ENCODE measurements at places on chromosomes 7 and 10.
A peak's percentile ranks its signal among the peaks of the same experiment; 100 is the strongest.

GRCh38 chr7:40165216-40165615, 30.4 kb downstream of the SUGCT start:
- no peak for DNase-seq
- H3K4me1 ChIP-seq = no peaks in the 10 kb centered on the region
- H3K36me3 ChIP-seq = no peaks in the 10 kb centered on the region
- no peaks in the 10 kb centered on the region for H3K27me3 ChIP-seq

GRCh38 chr7:32167256-32167655, 97.0 kb upstream of the PDE1C start:
- no peak overlapping the region for H3K27ac ChIP-seq
- H3K4me3 ChIP-seq = no peak overlapping the region
- no peaks in the 10 kb centered on the region for H3K4me1 ChIP-seq
- H3K36me3 ChIP-seq = no peaks in the 10 kb centered on the region
- no peak for DNase-seq

GRCh38 chr7:38147005-38147404, 31.0 kb upstream of the STARD3NL start:
- DNase-seq = no peak
- no peak overlapping the region for H3K4me3 ChIP-seq
- no peaks in the 10 kb centered on the region for H3K4me1 ChIP-seq
- H3K27ac ChIP-seq = no peak overlapping the region
- no peaks in the 10 kb centered on the region for H3K36me3 ChIP-seq

- no peaks in the 10 kb centered on the region for H3K27me3 ChIP-seq
- no peaks in the 10 kb centered on the region for H3K36me3 ChIP-seq
- no peak for DNase-seq
- H3K4me1 ChIP-seq = peaks cover 21% of the 10 kb centered on the region
- no peak overlapping the region for H3K4me3 ChIP-seq
These were observed 28.9 kb downstream of the ADD3 start for GRCh38 chr10:110036640-110037039.

- H3K36me3 ChIP-seq = no peaks in the 10 kb centered on the region
- H3K27ac ChIP-seq = peak overlapping the region; percentile 70
- H3K4me3 ChIP-seq = no peak overlapping the region
- DNase-seq = no peak
- H3K4me1 ChIP-seq = peaks cover 73% of the 10 kb centered on the region
- H3K27me3 ChIP-seq = no peaks in the 10 kb centered on the region
These were observed 41.7 kb downstream of the CTBP2 start for GRCh38 chr10:125118701-125119100.

DNA sequence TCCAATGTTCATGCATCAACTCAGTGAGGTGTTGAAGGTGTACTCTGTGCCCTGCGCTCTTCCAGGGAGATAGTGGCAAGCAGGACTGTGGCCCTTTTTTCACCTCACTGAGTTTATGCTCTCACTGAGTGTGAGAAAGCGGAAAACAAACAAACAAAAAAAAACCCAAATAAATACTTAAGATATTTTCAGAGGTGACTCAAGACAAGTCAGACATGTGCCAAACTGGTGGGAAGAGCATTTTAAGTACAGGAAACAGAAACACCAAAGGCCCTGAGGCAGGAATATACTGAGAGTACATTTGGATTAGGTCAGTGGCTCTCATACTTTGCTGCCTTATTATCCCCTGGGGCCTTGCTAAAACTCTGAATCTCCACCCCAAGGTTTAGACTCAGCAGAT, 111.9 kb upstream of the IGFBP3 start:
- H3K4me3 ChIP-seq = no peak overlapping the region
- H3K27me3 ChIP-seq = no peaks in the 10 kb centered on the region
- no peak for DNase-seq
- no peaks in the 10 kb centered on the region for H3K36me3 ChIP-seq
- H3K27ac ChIP-seq = no peak overlapping the region

DNA sequence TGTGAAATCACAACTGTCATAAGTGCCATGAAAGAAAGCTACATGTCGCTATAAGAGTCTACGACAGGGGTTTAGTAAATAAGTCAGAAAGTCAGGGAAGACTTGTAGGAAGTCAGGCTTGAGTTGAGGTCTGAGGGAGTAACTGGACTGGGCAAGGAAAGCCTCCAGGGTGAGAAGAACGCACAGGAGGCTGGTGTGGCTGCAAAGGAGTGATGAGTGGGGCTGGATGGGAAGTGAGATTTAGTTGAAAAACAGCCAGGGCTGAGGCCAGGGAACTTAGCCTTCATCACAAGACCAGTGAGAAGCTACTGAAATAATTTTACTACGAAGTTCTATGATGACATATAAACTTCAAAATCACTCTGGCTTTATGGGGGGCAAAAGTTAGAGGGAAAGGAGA, 763.7 kb upstream of the PHF14 start:
- no peak overlapping the region for H3K4me3 ChIP-seq
- no peak overlapping the region for H3K27ac ChIP-seq
- no peaks in the 10 kb centered on the region for H3K4me1 ChIP-seq
- no peaks in the 10 kb centered on the region for H3K36me3 ChIP-seq
- no peaks in the 10 kb centered on the region for H3K27me3 ChIP-seq
- no peak for DNase-seq

DNA sequence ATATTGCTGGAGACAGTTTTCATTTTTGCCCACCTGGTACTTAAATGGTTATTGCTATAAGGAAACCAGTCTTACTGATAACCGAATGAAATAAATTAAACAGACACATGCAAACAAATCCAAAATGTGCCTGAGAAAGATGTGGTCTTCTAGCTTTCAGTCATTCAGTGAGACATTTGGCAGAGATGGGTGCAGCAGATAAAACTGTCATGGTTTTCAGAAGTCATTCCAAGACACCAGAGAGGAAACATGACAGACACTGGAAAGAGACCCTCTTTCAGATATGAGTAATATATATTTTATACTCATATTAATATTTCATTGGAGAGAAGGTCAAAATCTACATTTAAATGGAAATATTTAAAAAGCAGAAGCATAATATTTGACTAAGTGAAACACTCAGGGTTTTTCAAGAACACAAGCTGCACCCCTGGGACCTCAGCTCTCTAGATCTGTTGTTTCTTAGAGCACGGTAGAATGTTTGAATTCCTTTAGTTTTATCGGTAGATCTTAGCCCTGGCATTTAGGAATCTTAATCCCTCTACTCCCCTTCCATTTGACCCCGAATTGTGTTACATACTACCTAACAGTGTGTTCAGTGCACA, 246.1 kb downstream of the AUTS2 start:
- H3K4me3 ChIP-seq = no peak overlapping the region
- no peak for DNase-seq
- H3K27me3 ChIP-seq = no peaks in the 10 kb centered on the region
- no peak overlapping the region for H3K27ac ChIP-seq
- H3K4me1 ChIP-seq = no peaks in the 10 kb centered on the region

DNA sequence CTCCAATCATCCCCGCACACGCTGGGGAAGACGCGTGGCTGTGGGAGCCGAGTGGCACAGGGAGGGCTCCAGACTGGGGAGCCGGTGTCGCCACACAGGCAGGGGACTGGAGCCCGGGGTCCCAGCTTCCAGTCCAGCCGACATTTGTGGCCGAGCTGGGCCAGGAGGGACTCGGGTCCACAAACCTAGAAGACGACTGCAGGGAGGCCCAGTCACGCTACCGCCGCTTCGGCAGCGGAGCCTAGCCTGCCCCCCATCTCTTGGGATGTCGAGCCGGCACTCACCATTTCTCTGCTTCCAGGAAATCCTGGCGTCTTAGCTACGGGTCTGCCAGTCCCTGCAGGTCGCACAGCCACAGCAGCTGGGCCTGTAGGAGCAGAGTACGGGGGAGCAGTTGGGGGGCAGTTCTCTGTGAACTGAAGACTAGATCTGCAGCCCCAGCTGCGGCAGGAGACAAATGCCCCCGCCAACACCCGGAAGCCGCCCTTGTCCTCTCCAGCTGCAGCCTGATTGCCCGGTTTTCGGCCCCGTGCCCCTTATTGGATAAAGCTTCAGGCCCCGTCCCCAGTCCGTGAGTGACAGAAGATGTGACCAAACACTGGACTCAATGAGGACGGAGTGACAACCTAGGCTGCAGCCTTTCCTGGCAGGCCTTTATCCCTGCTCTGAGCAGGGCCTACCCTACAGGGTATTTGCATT, 270.7 kb downstream of the ZNF33B start:
- no peaks in the 10 kb centered on the region for H3K27me3 ChIP-seq
- H3K4me3 ChIP-seq = peak overlapping the region; percentile 61
- no peaks in the 10 kb centered on the region for H3K36me3 ChIP-seq
- H3K27ac ChIP-seq = no peak overlapping the region
- no peaks in the 10 kb centered on the region for H3K4me1 ChIP-seq
- DNase-seq = peak; percentile 94

GRCh38 chr10:4514445-4515108, 311.4 kb upstream of the AKR1E2 start:
- H3K27me3 ChIP-seq = no peaks in the 10 kb centered on the region
- no peak overlapping the region for H3K4me3 ChIP-seq
- DNase-seq = peak; percentile 50
- H3K27ac ChIP-seq = peak overlapping the region; percentile 69

DNA sequence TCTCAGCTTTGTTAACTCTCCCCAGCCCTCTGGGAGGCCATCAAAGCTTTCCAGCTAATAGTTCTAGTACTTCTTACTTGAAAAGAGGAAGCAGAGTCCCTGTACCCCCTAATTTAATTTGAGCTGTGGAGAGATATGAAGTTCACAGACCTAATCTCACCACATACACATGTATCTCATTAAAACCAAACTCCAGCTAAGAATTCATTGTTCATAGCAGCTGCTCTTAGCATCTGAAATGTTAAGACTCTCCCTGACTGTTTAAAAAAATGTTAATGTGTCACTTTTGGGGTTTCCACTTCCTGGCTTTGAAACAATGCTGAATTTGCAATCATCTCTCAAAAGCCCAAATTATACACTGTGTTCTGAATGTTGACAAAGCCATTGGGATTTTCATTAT, 16.2 kb upstream of the MRC1 start:
- H3K27me3 ChIP-seq = no peaks in the 10 kb centered on the region
- no peaks in the 10 kb centered on the region for H3K36me3 ChIP-seq
- no peak for DNase-seq

DNA sequence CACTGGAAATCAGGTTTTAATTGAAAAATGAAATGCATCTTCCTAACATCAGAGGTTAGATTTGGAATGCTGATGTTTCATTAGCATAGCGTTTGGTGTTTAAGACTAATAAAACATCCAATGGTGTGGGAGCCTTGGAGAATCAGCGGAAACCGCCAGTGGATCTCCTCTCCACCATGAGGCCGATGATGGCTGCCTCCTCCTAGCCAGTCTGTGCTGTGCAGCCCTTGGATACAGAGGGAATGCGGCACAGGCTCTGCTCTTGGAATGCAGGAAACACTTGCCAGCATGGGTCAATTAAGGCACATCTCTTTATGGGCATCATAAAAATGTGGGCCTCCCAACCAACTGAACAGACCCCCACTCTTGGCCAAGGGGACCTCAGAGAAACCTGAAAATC, 259.9 kb downstream of the GLRX3 start:
- DNase-seq = no peak
- no peaks in the 10 kb centered on the region for H3K4me1 ChIP-seq
- H3K27me3 ChIP-seq = no peaks in the 10 kb centered on the region
- H3K27ac ChIP-seq = no peak overlapping the region

GRCh38 chr10:29317423-29318021, 28.7 kb downstream of the LYZL1 start:
- H3K27me3 ChIP-seq = no peaks in the 10 kb centered on the region
- H3K4me1 ChIP-seq = no peaks in the 10 kb centered on the region
- H3K27ac ChIP-seq = no peak overlapping the region
- no peaks in the 10 kb centered on the region for H3K36me3 ChIP-seq
- no peak for DNase-seq

- H3K27ac ChIP-seq = no peak overlapping the region
- H3K4me3 ChIP-seq = no peak overlapping the region
- H3K4me1 ChIP-seq = no peaks in the 10 kb centered on the region
- DNase-seq = peak; percentile 37
These were observed 680.2 kb downstream of the SDK1 start for GRCh38 chr7:3981281-3981680.

GRCh38 chr10:82811621-82812020, 936.6 kb downstream of the NRG3 start:
- no peaks in the 10 kb centered on the region for H3K4me1 ChIP-seq
- H3K27me3 ChIP-seq = no peaks in the 10 kb centered on the region
- DNase-seq = peak; percentile 53
- H3K4me3 ChIP-seq = no peak overlapping the region
- H3K36me3 ChIP-seq = no peaks in the 10 kb centered on the region

DNA sequence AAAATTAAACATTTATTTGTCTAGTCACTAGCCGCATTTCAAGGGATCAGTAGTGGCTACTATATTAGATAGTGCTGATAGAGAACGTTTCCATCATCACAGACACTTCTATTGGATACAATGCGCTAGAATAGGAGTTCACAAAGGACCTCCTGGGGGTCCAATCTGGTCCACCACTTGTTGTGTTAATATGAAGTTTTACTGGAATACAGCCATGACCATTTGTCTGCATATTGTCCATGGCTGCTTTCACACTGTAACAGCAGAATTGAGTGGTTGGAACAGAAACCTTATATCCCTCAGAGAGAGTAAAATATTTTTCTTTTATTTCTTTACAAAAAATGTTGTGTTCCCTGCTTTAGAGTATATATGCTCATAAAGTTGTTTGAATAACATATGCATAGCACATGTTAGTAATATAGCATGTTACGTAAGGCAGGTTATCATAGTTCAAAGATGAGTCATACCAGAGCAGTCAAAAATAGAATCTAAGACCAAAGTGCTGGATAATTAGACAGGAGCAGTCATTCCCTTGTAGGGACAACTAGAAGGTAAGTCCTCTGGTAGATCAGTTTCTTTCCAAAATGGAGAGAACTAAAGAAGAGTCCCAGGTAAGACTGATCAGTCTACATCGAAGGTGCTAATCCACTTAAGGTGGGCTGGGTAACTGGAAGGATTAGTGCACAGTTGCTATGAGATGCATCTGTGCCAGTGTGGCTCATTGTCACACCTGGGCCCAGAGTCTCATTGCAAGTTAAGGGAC, 14.9 kb downstream of the BZW2 start:
- H3K4me3 ChIP-seq = no peak overlapping the region
- no peaks in the 10 kb centered on the region for H3K4me1 ChIP-seq
- DNase-seq = no peak
- no peaks in the 10 kb centered on the region for H3K36me3 ChIP-seq
- H3K27me3 ChIP-seq = no peaks in the 10 kb centered on the region

DNA sequence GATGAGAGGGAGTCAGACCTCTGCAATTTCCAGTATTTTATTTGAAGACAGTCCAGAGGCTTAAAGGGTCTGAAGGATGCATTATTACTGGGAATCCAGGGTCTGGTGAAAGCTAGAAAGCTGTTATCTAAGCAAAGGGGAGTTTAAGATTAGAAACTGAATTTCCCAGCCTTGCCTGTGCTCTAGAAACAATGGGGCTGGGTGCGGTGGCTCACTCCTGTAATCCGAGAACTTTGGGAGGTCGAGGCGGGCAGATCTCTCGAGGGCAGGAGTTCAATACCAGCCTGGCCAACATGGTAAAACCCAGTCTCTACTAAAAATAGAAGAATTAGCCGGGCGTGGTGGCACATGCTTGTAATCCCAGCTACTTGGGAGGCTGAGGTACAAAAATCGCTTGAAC, 71.5 kb upstream of the ANLN start:
- no peaks in the 10 kb centered on the region for H3K4me1 ChIP-seq
- H3K27me3 ChIP-seq = no peaks in the 10 kb centered on the region
- no peaks in the 10 kb centered on the region for H3K36me3 ChIP-seq
- H3K4me3 ChIP-seq = no peak overlapping the region
- DNase-seq = no peak
